OCI-LY7 (cell line): ENCODE measurements at places on chromosomes 3 and 15. TPM values are rescaled to one million over a fixed set of nuclear protein-coding genes. Genes with fewer than 3 reads are reported as not detected.

Gene HTR3E
- not detected in 2 replicates for total RNA-seq

Gene PLSCR2
- total RNA-seq, result not detected in 2 replicates

Gene MEX3B
- total RNA-seq, result 5.8 and 7.3 TPM in 2 replicates

Gene NME9
- total RNA-seq, result not detected in 2 replicates

Gene TTLL13
- 0.77 and 1.3 TPM in 2 replicates for total RNA-seq

Gene SKOR1
- 1.0 and 1.6 TPM in 2 replicates for total RNA-seq

Gene FBXW12
- 0.37 and 0.44 TPM in 2 replicates for total RNA-seq

Gene LARP6
- not detected in 2 replicates for total RNA-seq

Gene IP6K2
- 92.7 and 96.9 TPM in 2 replicates for total RNA-seq

Gene SLC12A1
- not detected in 2 replicates for total RNA-seq

Gene INO80
- total RNA-seq, result 30.0 and 35.1 TPM in 2 replicates

Gene HCLS1
- 235 and 241 TPM in 2 replicates for total RNA-seq

Gene NLGN1
- not detected in 2 replicates for total RNA-seq

GRCh38 chr3:194396859-194397756, 2.0 kb downstream of the GP5 start:
- no peak for DNase-seq

GRCh38 chr3:188197388-188197847, 43.5 kb downstream of the LPP start:
- DNase-seq, result no peak

DNA sequence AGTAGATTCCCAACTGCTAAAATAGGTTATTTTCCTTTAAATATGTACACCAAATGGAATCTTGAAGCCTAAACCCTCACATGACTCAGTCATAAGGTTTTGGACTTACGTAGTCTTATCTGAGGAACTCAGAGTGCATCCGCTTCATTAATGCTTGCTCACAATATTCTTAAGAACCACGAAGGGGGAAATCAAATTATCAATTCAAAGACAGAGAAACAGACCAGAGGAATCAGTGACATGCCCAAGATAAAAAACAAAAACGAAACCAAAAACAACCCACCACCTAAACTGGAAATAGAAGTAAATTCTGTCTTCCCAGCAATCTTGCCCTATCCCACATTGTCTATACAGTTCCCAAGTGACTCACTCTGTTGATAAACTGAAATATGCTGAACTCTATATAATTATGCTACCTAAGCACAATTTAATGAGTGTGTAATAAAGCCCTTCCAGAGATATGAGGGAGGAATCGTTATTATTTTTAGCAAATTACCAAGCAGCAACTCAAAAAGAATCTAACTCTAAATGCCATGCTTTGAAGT, 135.4 kb upstream of the CBLB start:
- no peak for DNase-seq

GRCh38 chr15:76979996-76980520, 14.9 kb upstream of the PSTPIP1 start:
- no peak for DNase-seq

DNA sequence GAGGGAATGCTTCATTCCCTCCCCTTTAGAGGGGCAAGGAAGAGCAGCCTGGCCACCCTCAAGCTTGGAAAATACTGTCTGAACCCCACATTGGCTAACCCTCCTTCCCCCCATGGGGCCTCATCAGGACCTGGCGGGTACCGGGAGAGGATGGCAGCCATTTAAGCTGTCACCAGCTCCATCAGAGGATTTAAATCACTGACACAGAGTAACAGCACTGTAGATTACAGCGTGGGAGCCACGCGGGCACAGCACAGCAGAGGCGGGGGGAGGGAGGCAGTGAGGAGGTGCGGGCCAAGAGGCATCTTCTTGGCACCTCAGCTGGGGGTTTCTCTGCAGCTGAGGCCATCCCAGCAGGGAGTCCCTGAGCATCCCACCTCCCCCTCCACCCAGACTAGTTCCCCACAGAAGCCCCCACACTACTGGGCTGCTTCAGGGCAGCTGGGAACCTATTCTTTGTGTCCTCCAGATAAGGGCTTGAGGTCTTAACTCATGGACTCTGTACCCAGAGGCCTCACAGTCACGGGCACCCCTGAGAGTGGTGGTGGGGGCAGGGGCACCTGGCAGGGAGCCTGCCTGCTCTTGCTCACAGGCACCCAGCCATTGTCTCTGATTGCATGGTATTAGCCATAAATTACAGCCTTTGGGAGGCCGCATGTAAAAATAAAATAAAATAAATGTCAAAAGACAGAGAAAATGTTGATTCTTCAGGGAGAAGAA, 21.9 kb upstream of the CACNA2D2 start:
- no peak for DNase-seq

- DNase-seq, result no peak
These were observed 102.6 kb upstream of the KLHL25 start for GRCh38 chr15:85897207-85897894.

DNA sequence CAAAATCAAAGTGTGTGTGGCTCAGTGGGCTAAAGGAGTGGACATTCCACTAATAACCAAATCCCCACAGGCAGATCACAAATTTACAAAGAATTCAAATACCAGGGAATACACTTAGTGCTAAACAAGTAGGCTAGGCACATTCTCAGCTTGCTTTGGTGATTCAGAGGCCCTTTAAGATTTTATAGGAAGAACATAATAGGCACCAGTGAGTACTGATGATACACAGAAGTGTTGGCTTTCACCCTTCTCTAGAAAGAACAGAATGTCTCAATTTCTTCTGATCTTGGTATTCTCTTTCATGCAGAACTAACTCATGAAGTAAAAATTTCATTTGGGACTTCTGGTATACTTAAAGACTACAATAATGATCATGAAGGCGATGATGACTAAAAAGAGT, 55.0 kb downstream of the POLR2M start:
- no peak for DNase-seq

- no peak for DNase-seq
These were observed 458.6 kb downstream of the GABRG3 start for GRCh38 chr15:27429577-27429976.

- DNase-seq, result no peak
These were observed 57.0 kb downstream of the MLH1 start for GRCh38 chr3:37050282-37050681.

DNA sequence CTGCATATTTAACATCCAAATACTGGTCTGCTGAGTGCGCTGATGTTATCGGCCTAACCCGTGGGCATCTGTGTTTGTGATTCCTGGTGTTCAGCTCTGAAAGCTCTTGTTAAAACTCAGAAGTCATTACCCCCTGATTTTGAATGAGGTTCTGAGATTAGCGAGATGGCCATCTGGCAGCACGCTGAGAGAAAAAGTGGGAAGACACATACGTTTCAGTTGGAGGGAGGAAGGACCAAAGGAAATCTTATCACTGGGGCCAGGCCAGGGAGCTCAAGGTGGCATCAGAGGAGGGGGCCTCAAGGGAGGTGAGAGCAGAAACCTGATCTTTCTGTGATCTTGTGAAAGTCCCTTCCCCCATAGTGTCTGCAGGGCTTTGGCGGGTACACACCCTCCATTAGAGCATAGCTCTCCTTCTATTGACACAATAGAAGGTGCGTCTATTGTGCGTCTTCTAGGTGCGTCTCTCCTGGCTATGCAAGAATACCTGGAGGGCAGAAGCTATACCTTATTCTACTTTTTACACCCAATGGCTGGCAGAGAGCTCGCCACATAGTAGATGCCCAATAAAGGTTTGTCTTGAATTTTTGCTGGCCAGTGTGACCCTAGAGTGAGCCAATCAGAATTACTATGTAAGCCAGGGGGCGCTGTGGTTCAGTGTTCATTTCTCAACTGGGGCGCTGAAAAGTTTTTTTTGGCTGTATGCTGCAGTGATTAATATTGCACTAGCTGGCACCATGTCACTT, 182.4 kb downstream of the SHQ1 start:
- peak; percentile 67 for DNase-seq

- no peak for DNase-seq
These were observed 106.5 kb downstream of the IQCH start for GRCh38 chr15:67361100-67361499.

DNA sequence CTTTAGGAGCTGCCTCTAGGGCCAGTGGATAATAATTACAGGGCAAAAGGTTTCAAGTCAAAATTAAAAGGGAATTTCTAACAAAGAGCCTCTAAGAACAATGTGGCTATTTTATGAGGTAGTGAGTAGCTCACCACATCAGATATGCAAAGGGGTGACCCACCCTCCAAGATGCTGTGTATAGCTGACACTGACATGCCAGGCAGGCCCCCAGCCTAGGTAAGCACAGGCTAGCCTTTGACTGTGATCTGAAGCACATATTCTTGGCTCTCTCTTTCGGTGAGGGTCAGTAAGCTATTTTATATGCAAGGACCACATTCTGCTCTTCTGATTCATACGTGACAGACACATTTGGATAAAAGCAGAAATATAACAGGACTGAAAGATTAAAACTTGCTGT, 2.8 kb upstream of the THSD4 start:
- no peak for DNase-seq

- DNase-seq, result no peak
These were observed 6.3 kb upstream of the SMAD3 start for GRCh38 chr15:67059127-67059553.

- DNase-seq, result no peak
These were observed 100.6 kb downstream of the DCLK3 start for GRCh38 chr3:36663666-36664291.

DNA sequence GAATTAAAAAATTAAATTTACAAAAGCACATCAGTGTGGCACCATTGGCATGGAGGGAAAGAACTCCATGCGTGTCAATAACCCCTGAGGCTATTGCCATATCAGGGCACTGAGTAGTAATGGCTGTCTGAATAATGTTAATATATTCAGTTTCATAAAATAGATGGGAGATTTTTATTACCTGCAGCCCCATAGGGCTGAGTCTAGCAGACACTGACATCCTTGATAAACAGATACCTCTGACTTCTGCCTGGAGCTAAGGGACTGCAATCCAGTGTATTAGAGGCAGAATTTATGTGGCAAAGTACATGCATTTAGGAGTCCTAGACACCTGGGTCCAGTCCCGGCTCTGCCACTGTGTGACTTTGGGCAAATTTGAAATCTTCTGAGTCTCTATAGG, 38.8 kb upstream of the SV2B start:
- no peak for DNase-seq

DNA sequence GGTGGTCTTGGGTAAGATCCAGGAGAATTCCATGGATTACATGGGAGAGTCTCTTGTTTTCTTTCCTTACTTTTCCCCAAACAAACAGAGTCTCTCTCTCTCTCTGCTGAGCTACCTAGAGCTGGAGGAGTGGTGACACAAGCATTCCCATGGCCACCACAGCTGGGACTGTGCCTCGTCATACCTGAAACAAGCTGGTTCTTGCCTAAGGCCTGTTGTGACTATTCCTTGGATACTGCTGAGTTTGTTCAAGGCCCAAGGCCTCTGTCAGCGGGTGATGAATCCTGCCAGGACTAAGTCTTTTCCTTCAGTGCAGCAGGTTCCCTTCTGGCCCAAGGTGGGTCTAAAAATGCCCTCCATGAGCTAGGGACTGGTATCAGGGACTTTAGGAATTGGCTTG, 378.1 kb upstream of the ZNF385D start:
- DNase-seq, result no peak

DNA sequence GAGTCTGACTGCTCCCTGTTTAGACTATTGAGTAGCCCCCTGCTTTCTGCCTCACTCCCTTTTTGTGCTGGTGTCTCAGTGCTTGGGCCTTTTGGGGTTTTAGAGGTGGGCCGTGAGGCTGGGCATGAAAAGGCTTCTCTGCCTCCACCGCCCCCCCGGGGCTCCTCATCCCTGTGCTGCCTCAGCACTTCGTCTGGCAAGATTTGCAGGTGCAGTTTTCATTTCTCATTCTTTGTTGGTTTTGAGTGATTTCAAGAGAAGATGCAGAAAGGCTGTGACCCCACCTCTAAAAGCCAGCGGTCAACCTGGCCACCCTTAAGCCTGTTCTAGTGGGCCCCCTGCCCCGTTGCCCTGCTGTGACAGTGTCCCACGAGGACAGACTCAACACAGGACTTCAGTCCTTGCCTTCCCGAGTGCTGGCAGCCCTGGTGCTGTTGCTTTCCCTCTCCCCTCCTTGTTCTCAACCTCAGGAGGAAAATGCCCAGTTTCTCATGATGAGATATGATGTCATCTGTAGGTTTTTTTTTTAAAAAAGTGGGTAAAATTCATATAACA, 38.0 kb downstream of the APBA2 start:
- DNase-seq, result no peak

DNA sequence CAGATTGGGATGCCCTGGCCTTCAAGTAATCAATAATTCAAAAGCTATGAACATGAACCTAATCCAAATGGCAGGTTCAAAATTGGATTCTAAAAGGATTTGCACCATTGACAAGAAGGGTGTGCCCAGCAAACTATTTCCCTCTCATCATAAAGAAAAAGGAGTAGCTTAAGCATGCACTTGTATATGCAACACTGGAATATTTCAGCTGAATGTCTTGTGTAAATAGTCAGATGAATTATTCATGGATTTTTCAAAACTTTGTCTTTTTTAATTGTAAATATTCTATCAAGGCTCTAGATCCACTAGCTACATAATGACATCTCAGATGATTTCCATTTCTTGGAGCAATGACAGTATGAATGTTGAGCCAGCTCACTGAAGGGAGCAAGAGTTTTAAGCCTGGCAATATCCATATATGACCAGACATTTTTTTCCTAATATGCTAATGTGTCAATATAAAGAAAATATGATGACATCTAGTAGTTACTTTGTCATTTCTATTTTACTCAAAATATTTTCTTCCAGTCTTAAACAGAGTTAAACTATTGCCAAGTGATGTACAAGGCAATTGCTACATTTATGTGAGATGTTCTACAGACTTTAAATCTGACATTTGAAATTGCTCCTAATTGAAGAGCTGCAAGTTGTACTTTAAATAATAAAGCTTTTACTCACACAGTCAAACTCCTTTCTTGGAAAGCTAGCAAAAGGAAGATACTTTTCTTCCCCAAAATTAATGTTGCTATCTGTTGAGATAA, 230.5 kb upstream of the AGTR1 start:
- no peak for DNase-seq

DNA sequence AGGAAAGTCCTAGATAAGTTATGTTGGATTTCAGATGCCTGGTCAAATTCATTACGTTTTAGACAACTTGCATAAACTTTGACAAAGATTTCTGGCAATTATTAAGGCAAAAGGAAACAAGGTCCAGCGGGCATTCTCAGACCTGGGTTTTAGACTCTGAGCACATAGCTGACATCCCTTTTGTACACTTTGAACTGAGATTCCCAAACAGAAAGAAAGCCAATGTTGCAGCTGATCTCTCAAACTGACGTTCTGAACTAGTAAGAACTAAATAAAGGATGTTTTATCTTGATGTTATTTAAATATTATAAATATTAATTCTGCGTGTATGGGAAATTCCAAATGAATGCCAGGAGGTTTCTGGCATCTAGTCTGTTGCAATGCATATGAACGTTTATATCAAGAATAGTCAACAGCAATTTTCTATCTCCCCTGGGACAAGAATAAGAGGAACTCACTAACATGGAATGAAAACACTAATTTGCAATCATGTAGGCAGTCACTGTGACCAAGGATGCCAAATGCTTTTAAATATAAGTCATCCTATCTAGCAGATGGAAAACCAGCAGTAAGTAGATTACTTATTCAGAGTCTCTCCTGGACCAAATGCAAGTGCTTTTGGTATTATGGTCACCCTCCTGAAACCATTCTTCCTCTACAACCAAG, 202.1 kb downstream of the GREM1 start:
- peak; percentile 50 for DNase-seq

- DNase-seq, result no peak
These were observed 280.1 kb downstream of the ERC2 start for GRCh38 chr3:56188201-56188600.

GRCh38 chr3:145190138-145190537, 970.8 kb downstream of the PLOD2 start:
- no peak for DNase-seq

- no peak for DNase-seq
These were observed 1002.4 kb upstream of the SEMA6D start for GRCh38 chr15:46714950-46715349.
